ENCODE measurements at places on chromosomes 4 and X.

DNA sequence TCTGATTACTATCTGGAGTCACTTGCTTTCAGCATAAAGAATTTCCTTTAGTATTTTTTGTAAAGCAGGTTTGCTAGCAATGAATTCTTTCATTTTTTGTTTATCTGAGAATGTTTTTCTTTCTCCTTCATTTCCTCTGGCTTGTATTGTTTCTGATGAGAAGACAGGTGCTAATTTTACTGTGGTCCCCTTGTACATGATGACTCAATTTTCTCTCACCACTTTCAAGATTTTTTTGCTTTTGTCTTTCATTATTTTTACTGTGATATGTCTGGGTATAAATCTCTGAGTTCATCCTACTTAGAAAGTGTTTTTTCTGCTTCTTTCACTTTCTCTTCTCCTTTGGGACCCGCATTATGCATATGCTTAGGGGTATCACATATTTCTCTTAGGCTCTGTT, 62.6 kb downstream of the PKD2 start:
- DNase-seq = peak; percentile 73

DNA sequence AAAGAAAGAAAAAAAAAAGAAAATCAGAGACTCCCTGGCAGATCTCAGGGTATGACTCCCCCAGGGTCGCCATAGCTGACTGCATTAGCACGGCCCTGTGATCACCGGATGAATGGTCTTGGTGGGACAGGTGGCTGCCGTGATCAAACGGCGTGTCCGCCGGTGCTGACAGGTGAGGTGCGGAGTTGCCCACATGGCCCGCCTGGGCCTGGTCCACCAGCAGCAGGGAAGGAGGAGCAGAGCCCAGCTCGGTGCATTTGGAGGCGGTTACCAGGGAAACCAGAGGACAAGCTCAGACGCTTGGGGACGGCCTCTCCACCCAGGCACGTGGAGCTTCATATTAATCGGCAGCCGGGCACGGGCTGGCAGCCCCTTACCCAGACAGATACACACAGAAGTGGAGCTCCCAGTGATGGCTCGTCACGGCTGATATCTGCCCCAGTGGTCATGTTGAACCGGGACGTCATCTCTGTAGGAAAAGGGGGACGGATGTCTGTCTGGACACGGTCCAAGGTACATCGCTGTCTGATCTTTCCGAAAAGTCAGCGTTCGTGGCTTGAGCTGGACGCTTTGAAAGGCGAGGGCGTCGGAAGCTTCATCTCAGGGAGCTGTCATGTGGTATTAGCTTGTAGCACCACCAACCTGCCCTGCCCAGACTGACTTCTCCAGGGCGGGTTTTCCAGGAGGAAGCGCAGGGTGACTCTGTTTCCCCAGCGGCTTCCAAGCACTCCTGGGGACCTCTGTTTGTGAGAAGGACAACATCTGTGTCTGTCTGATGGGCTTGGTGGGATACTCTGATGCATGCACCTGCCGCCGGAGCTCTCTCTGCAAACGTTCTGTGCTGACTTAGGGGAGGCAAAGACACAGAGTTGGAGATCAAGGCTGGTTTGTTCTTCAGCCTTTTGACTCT, 180.7 kb downstream of the CRLF2 start:
- DNase-seq = no peak

DNA sequence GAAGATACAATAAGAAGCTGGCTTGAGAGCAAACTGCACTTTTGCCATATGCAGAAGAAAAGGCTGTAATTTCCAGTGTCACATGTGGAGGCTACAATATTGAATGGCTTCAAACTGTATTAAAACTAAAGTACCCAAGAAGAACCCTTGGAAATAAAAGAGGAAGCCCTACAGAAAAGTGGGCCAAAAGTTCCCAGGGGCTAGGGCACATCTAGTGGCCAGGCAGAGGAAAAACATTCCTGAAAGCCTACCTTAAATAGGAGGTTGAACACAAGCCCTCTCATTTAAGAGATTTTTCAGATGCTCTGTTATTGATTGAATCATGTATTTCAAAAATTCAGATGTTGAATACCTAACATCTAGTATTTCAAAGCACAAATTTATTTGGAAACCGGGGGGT, 40.6 kb upstream of the PRDX4 start:
- DNase-seq = no peak

DNA sequence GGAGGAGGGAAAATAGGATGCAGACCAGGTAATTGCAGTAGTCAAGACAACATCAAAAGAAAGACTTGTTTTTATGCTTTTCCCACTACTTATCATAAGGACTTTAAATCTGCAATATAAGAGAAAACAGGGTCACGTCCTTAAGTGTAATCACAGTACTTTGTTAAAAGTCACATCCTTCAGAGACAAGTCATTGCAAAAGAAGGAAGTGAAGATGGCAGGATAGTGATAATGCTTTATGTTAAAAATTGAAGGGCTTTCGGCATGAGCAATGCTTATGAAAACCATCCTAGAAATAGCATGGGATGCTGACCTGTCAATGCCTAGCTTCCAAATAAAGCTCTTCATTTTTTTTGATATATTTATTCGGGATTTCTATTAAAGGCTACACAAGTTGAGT, 110.2 kb upstream of the TENM3 start:
- DNase-seq = no peak

DNA sequence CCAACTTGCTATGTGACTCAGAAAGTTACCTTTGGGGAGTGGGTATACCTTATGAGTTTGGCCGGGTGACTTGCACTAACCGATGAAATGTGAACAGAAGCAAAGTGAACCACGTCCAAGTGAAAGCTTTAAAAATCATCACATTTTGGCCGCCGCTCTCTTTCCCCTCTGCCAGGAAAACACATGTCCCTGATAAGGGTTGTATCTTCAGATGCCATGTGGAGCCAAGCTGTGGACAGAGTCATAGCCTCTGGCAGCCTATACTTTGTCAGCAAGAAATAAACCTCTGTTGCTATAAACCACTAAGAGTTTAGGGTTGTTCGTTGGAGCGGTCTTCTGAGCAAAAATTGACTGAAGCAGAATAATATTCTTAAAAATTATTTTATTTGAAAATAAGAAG, 92.3 kb downstream of the PRDM5 start:
- DNase-seq = no peak

- no peak for DNase-seq
Observed at GRCh38 chr4:75015627-75016026, 82.7 kb downstream of the PARM1 start.

DNA sequence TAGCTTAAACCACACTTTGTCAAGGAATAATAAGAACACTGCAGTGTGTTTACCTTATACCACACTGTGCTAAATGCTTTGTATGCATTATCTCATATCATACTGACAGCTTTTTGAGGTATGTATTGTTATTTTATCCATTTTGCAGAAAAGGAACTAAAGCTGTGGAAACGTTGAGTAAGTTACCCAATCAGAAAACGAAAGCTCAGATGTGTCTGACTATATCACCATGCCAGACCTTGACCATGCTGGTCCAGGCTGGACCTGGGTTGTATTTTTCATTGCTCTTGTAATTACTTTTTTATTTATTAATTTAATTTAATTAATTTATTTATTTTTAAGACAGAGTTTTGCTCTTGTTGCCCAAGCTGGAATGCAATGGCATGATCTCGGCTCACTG, 2.1 kb downstream of the HSD17B11 start:
- DNase-seq = no peak

GRCh38 chrX:19372547-19373331, 29.0 kb downstream of the PDHA1 start:
- peak; percentile 2 for DNase-seq

Data from LHCN-M2 (cell line).